ENCODE measurements at places on chromosomes 2 and 18.

GRCh38 chr2:142052220-142052863, 78.5 kb downstream of the LRP1B start:
- DNase-seq = peak; percentile 2

DNA sequence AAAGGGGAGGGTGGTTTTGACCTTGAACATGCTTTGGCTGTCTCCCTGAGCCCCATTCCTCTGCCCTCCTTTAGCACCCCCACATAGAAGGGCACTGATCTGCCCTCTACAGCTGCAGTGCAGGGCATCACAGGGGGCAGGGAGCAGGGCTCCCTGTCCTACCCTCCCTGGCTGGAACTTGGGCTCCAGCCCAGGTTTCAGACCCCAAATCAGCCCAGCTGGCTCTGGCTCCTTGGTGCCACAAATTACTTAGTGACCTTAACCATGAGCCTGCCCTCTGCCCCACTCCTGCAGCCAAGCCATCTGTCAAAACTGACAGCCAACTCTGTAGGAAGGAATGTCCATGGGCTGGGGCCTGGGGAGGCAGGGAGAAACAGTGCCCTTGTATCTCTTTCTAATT, 105.6 kb downstream of the MAPK4 start:
- no peak for DNase-seq

DNA sequence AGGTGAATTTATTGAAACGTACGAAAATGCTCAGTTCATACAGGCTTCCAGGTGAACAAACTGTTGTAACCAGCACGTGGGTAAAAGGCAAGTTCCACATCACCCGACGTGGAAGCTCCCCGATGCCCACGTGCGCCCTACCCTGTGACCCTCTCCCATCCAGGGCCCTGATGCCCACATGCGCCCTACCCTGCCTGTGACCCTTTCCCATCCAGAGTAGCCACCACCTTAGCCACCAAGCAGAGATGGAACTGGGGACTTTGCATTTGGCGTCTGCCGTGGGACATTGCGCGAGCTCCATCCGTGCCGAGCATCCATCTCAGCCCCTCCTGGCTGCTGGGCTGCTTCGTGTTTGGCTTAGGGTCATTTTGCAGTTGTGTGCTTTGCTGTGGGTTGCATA, 37.5 kb downstream of the ANO7 start:
- no peak for DNase-seq

- DNase-seq = peak; percentile 69
Measured at GRCh38 chr2:9074930-9075329, 71.4 kb upstream of the MBOAT2 start.

- no peak for DNase-seq
Measured at GRCh38 chr2:181762848-181763247, 82.5 kb upstream of the NEUROD1 start.

DNA sequence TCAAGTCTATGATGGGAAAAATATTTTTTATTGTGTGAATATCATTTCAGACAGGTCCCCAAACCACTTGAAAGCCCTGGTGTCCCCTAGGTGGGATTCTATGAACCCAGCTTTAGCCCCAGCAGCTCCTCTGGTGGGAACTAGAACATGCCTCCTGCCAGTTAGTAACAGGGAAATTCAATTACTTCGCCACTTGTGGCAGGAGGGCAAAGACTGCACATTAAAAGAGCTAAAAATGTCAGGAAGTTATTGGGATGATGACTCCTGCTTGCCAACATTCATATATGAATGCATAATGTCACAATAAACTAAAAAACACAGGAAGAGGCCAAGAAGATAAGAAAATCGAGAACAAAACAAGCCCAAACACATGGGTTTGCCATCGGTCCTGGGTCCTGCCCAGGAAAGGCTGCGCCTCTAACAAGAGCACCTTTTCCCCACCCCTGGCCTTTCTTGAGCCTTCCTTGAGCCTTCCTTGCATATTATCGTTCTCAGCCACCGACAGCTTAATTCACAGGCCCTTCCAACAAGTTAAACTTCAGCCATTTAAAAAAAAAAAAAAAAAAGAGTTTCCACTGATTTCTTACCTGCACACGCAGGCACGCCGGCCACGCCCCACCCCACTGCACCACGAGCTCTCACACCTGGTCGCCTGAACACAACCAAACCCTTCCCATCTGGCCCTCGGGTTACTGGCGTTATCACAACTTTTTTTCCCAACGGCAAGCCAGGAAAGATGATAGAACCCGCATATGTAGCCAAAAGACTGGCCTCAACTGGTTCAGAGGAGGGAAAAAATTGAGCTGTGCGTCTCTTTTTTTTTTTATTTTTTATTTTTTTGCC, 23.4 kb downstream of the BCL11A start:
- no peak for DNase-seq

- DNase-seq = no peak
Measured at GRCh38 chr2:206062724-206063123, 23.2 kb downstream of the INO80D start.

DNA sequence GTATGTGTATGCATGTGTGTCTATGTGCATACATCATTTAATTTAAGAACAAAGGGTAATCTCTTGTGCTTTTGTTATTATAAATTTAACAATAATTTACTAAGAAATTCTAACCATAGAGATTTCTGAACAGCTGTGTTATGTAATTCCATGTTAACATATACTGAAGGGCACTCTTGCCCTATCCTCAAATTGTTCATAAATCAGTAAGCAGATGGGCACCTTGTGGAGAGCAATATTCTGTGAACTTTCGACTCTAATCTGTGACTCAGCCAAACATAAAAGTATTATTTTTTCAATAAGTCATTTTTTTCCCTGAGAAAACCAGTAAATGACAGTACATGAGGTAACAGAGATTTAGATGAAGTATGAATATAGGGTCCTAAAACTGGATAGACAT, 938.3 kb upstream of the CRIM1 start:
- no peak for DNase-seq

DNA sequence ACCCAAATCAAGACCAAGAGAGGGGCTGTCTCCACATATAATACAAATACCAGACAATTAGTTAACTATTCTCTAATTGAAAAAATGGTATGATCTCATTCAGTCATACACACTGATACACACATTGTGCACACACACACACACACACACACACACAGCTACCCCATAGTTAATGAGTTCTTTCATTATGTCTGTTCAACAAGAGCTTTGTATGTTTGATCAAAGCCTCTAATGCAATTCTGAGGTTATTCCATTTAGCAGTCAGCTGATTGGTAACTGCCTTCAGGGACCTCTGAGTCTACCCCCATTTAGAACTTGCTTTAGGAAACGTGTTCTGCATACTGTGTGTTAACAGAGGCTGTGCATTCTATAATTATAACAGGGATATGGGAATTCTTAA, 741.4 kb upstream of the LRRTM4 start:
- no peak for DNase-seq

DNA sequence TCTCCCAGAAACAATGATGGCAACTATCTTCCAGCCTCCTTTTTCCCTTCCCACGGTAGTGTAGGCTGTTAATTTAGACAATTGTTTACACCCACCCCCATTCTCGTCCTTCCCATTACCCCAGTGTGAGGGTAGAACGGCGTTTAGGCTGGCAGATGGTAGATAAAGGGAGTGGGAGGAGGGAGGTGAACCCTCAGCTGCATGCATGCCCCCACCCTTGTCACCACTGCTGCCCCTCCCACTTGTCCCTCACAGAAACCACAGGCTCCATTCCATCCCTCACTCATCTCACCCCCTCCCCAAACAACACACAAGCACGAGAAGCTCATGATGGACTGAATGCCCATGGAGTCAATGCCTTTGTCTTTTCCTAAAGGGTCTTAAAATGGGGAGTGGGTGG, 107.9 kb upstream of the PARD3B start:
- DNase-seq = no peak

- no peak for DNase-seq
Measured at GRCh38 chr2:180046202-180046601, 39.1 kb upstream of the CWC22 start.

GRCh38 chr2:1988049-1988448, 243.7 kb upstream of the PXDN start:
- DNase-seq = no peak

GRCh38 chr2:63587814-63588384, 378 bp downstream of the WDPCP start:
- peak; percentile 17 for DNase-seq

DNA sequence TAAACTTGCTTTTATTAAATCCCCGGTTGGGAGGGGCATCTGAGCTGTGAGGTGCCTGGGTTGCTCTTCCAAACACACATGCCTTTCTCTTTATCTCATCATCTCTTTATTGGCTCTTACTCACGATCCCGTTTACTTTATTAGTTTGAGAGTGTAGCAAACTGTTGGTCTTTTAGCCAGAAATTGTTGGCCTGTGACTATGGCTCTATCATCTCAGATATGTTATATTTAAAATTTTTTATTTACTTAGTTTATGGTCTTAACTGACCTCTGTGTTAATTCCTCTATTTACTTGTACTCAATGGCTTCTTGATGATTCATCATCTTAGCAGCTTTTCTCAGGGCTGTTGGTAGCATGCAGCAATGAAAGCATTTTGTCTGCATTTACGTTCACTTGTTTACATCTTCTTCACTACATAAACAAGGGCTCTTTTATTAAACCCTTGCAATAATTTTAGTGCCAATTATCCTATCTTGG, 408.4 kb downstream of the HRH4 start:
- no peak for DNase-seq

- no peak for DNase-seq
Measured at GRCh38 chr2:58899692-58900091, 658.6 kb upstream of the FANCL start.

DNA sequence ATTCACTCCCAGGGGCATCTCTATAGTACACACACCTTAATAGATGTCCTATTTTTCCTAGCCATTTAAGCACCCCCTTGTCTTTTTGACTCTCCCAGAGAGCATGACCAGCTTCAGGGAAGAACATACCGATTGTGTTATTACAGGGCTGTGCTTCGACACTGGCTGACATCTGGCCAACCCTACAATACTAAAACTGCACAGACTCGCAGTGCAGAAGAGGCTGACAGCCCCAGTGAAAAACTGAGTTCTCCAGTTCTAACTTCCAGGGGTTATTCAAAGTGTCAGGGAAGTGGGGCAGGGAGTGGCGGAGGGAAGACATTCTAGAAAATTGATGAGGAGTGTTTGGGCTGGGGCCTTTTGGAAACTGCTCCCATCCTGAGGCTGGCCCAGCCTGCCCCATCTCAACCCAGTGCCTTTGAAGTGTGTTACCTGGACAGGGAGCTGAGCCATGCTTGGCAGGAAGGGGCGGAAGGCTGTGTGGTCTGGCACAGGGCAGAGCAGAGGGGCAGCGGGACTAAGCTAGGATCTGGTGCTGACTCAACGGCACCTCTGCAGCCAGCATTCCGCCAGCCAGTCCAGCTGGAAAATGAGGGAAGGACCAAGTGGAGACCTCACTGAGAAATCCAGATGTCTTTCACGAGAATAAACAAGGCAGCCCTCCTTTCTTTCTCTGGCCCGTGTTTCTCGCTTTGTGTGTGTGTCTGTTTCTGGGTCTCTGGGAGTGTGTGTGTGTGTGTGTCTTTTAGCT, 15.4 kb upstream of the IGFBP5 start:
- DNase-seq = no peak

GRCh38 chr2:113755835-113756354, 547 bp downstream of the SLC35F5 start:
- DNase-seq = no peak

DNA sequence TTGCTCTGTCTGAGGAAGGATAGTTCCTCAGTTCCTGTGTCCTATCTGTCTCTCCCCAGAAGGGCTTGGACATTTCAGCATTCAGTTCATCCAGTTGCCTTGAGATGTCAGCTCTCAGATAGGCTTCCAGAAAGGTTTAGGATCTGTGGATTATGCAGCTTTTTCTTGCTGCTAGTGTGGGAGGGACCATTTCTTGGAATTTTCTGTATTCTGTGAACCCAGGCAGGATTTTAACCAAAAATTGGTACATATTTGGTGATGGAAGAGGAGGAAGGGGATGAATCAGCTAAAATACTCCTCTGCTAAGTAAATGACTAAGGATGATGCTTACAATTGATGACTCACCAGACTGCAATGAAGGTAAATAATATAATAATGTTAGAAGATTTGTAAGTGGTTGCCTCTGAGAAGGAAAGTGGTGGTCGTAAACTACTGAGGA, 58.6 kb upstream of the DOCK10 start:
- no peak for DNase-seq

- DNase-seq = no peak
Measured at GRCh38 chr2:218648088-218648786, 11.2 kb downstream of the ZNF142 start.

DNA sequence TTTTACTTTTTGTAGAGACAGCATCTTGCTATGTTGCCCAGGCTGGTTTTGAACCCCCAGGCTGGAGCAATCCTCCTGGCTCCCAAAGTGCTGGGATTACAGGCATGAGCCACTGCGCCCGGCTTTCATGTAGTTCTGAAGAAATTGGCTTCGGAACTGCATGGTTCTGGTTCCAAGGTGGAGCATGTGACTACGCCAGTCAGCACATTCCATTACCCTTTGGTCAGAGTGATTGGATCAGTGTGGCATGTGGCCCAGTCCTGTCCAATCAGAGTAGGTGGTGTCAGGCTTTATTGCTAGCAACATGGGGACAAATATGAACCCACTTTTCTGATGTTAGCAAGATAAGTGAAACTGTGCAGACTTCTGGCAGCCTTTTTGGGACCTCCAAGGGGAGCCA, 16.3 kb upstream of the ATOH8 start:
- no peak for DNase-seq

DNA sequence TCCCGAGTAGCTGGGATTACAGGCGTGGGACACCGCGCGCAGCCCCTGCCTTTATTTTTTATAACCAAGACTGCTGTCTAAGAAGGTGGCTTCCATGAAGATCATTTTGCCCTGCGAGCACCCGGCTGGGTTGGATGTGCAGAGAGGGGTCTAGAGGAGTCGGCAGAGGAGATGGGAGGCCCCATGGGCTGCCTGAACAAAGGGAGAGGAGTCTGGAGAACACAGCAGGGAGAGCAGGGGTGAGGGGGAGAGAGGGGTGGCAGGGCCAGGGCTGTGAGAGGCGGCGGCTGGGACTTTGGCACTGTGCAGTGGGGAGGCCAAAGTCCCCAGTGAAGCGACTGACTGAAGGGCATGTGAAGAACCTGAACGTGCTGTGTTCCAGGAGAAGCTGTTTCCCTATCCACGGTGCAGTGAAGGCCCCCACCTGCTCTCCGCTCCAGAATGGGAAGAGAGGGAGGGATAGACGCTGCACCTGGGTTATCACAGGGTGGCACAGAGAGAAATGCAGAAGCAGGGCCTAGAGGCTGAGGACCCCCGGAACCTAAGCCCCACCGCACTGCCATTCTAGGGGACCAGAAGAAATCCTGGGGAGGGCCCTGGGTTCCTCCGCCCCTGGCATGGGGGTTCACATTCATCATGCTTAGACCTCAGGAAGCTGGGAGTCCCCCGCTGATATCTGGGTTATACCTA, 24.8 kb upstream of the FOSL2 start:
- DNase-seq = no peak
